ENCODE measurements at places on chromosomes 4 and X.

GRCh38 chr4:115720611-115721010, 607.2 kb upstream of the NDST4 start:
- no peak for DNase-seq

DNA sequence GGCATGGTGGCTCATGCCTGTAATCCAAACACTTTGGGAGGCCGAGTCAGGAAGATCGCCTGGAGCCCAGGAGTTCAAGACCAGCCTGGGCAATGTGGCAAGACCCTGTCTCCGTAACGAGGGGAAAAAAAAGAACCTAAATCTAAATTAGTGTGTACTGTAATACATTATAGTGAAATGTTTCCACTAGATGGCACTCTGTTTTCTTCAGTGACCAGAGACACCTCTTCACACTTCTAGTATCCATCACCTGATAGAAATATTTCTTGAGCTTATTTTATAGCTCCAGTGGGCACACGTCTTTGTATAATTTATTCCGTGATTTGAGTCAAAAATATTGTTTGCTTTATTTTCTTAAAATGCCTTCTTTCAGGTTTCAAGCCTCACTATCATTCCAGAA, 600.9 kb upstream of the DIPK2B start:
- no peak for DNase-seq

DNA sequence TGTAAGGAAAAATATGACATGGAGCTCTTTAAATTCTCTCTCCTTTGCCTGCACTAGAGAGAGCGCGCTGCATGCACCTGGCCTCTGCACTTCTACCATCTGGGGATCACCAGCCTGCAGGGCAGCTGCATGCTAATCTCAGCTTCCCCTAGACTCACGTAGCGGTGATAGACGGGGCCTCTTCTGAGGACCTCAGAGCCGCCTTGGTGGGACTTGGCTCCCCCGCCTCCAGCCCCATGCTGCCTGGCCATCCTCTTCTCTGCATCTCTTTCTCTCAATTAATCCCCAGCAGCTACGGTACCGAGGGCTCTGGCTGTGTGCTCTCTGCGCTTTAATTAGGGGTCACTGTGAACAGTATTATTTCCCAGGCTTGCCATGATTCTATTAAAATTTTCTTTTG, 52.8 kb upstream of the PSAPL1 start:
- no peak for DNase-seq

- no peak for DNase-seq
These were observed 36.3 kb downstream of the ATXN3L start for GRCh38 chrX:13283512-13283911.

DNA sequence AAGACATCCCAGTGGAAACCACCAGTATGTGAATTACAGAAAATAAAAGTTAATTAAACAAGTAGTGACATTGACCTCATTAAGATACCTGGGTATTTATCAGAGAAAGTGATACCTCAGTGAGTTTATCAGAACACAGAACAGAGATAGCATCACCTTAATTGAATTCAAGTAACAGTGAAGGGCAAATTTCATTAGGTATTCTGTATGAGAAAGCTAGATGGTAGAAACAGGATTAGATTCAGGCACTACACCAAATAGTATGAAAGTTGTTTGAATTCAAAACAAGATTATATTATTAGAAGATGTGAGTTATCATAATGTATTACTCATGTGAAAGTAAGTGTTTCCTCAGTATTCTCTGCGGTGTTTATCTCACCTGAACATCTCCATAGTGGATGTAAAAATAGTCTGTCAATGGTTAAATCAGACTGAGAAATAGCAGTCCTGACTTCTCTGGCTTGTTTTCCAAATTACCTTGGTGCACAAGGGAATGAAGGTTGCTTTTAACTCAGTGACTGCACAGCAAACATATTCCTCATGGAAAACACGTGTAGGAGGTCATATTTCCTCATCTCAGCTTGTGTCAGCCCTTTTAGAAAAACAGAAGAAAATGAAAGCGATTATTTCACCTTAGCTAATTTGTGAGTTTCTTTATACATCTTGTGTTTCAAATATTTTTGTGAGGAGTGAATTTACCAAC, 79.9 kb upstream of the PCDH18 start:
- DNase-seq = no peak

GRCh38 chr4:139184129-139184528, 7.1 kb upstream of the ELF2 start:
- no peak for DNase-seq

- DNase-seq = no peak
These were observed 5.5 kb upstream of the SMIM20 start for GRCh38 chr4:25908491-25908901.

GRCh38 chr4:146335763-146336409, 121.5 kb downstream of the REELD1 start:
- DNase-seq = no peak

All from sciatic nerve (tissue), 2 donors.